ENCODE measurements at places on chromosomes 11 and 22.
A peak's percentile ranks its signal among the peaks of the same experiment; 100 is the strongest.

GRCh38 chr22:20107471-20107901 lies 8.4 kb upstream of the RANBP1 start:
- DNase-seq: no peak

DNA sequence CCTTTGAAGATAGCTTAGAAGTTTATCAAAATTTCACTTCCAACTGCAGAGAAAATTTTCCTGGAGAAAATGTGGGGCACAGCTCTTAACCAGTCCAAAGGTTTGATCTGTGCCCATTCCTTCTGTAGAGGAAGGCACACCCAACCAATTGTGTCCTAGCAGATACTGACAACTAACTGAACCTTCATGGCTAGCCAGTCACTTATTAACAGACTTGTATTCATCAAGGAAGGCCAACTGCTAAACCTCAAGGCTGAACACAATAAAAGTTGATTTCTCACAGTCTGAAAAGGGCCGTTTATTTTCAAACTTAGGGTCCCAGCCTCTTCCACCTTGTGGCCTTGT lies 19.5 kb downstream of the SYT13 start:
- no peak for DNase-seq

DNA sequence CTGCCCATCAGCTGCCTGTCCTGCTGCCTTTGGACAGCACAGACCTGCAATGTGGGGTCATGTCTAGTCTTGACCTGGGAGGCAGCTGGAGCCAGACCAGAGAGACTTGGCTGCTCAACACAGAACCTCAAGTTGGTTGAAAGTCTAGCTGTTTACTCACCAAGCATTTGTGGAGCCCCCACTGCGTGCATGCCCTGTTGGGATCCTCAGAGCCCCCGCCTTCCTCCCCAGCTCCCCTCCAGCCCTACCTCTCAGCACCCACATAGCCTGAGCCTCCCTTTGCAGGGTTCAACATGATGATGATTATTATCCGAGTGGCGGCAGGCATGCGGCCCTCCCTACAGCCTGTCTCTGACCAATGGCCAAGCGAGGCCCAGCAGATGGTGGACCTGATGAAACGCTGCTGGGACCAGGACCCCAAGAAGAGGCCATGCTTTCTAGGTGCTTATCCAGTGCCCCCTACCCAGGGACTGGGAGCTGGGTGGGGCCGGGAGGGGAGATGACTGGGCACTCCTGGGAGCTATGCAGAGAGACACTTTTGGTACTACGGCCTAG lies 8.3 kb downstream of the ANKK1 start:
- DNase-seq: no peak

- DNase-seq: peak; percentile 57
These were observed 296.8 kb downstream of the RAB38 start for GRCh38 chr11:87878373-87878825.

DNA sequence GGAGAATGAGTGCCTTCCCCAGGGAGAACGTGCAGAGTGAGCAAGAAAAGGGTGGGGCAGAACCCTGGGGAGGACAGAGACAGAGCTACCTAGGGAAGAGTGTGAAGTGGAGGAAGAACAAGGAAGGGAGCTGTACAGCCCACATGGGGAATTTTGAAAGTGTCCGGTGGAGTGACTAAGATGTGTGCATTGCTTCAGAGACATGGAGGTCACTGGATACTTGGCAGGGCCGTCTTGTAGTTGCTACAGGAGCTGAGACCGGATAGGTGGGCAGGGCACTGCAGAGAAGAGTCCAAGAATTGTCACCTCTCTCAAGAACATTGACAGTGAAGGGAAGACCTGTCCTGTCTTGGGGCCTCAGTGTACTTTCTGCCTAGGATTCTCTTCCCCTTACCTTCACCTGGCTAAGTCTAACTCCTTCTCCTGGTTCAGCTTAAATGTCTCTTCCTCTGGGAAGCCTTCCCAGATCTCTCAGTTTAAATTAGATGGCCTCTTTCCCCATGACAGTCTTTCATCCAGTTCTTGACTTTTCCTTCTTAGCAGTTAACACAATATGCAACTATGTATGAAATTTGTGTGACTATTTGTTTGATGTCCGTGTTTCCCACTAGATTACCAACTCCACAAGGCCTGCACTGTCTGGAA lies 9.2 kb upstream of the P2RY6 start:
- no peak for DNase-seq
